ENCODE measurements at places on chromosomes 4 and X.
A peak's percentile ranks its signal among the peaks of the same experiment; 100 is the strongest.

GRCh38 chrX:78514852-78515251 lies 144.3 kb downstream of the RTL3 start:
- DNase-seq: no peak

DNA sequence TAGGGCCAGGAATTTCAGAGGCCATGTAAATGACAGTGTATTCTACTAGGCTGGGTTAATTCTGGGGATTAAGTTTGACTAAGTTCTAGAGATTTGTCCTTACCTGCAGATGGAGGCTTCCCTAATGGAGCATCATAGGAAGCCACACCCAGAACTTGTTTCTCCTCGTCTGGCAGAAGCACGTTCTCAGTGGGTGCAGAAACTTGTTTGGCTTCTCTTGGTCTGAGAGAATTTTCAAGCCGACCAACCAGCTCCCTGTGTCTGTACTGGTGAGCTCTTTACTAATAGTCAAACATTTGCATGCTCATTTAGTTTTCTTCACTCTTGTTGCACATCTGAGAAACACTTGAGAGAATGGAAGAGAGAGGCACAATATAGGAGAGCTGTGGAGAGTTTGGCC lies 907 bp upstream of the ATP10D start:
- no peak for DNase-seq

- DNase-seq: no peak
Measured at GRCh38 chr4:119692001-119692400, 63.4 kb upstream of the PDE5A start.

DNA sequence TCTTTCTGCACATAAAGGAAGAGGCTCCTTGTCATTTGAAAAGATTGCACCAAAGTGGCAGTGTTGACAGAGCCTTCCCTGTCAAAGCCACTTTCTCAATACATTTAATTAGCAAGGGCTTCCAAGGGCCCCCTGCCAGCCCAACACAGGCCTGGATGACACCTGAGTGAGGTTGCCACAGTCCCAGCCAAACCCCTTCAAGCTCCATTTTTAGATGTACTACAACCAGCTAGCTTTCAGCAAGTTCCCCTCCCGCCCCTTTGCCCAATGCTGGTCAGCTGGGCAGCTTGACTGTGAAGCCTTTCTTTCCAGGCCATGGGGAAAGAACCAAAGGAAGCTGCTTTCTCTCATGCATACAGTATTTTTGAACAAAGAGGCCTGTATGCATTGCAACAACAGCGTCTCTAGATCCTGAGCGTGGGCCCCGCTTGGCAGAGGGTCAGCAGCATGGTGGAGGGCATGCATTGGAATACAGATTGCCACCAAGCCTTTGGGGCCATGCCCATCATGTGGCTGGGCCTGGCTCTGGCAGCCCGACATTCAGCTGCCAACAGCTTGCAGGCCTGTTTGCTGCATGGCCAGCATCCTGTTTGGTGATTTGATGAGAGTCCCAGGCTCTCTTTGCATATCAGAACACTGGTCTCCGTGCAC lies 261.1 kb upstream of the GATB start:
- peak; percentile 91 for DNase-seq

DNA sequence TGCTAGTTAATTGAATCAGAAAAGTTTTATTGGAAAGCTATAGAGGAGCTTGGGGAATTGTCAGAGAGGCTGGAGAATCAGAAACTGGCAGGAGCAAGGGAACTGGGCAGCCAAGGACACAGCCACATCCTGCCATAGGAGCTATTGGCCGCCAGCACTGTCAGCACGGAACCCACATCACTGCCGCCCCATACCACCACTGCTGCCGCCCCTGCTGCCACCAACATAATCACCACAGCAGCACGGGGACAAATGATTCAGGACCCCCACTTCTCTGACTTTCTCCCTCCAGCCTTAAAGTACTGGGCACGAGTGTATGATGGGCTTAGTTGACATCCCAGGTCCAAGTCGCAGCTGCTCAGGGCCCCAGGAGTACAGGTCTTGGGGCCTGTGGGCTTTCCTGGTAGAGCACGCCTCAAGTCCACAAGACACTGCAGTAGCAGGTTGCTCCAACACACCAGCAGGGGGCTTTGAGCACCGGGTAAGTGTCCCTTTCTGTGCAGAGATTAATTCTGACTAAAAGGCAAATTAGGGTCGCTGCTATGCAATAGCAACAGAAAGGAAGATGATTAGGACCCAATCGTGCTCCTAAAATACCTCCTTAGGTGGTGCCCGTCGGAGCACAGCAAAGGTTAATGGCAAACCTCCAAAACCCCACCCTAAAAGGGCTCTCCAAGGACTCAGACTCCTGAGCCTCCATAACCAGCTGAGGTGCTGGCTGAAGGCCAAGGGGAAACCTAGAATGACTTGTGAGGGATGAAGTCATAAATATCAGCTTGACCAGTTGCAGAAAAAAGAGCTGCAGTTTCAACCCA lies 6.9 kb downstream of the PJA1 start:
- DNase-seq: peak; percentile 78

GRCh38 chrX:12657433-12657832 lies 133.8 kb upstream of the PRPS2 start:
- DNase-seq: no peak

- DNase-seq: no peak
Measured at GRCh38 chr4:149914119-149915115, 98.8 kb upstream of the IQCM start.

- no peak for DNase-seq
Measured at GRCh38 chr4:125501568-125501967, 186.8 kb downstream of the FAT4 start.

GRCh38 chr4:39043861-39044363 lies 11.7 kb upstream of the TMEM156 start:
- no peak for DNase-seq

DNA sequence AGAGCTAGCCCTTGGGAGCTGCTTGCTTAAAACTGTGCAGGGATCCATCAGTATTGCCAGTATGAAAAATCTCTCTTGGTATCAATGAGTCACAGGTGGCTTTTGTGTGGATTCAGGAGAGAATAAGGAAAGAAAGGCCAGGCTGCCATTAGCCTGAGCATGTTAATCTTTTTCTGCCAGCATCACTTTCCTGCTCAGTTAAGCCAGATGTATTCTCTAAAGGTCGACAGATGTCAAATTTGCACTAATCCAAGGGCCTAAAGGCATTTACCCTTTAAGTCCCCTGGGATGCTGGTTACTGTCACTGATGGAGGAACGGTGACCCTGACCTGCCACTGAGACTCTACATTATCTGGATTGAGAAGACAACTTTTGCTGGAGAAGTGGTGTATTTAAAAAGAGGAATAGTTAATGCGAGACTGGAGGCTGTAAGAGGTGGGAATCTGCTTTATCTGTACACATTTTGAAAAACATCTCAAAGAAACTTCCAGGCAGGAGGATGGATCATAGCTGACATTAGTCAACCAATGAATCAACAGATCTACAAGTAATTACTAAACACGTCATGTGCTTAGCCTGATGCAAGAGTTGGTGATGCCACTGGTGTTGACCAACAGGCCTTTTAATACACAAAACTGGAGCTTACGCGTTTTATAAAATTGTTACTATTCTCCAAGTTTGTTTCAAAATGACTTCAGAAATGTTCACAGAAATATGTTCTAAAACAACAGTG lies 241.4 kb upstream of the ANXA3 start:
- no peak for DNase-seq

GRCh38 chr4:3116955-3117354 lies 42.5 kb downstream of the HTT start:
- DNase-seq: no peak

DNA sequence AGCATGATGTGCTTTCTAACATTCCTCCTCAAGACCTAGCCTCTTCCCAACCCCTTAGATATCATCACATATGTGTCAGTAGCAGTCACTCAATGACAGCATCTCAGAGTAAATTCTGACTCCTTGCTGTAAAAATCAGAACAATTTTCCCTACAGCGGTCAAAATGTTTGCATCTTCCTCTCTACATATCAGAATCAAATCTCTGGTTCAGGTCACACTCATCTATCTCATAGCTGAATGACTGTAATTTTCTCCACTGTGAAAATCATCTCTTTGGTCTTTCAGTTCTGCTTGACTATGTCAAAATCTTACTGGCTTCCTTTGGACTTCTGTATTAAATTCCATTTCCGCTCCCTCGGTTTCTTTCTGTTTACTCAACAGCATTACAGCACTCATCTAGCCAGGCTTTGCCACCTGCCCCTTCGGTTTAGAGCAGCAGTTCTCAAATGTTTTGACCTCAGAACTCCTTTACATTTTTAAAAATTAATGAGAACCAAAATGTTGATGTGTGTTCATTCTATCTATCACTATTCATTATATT lies 57.3 kb downstream of the AGA start:
- no peak for DNase-seq

DNA sequence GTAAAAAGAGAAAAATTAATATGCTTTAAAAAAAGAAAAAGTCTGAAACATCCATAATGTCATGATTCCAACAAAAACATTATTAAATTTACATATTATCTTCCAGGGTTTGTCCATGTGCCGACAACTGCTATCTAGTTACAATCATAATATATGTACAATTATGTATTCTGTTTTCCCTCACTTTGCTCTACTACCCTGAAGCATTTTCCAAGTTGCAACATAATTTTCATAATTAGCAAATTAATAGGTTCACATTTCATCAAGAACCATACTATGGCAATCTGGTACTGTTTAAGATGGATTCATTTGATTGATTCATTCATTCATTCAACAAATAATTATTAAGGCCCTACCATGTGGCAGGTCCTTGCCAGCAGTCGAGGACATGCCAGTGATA lies 128.9 kb upstream of the LEF1 start:
- DNase-seq: no peak

GRCh38 chr4:2507259-2507658 lies 29.2 kb upstream of the FAM193A start:
- no peak for DNase-seq

DNA sequence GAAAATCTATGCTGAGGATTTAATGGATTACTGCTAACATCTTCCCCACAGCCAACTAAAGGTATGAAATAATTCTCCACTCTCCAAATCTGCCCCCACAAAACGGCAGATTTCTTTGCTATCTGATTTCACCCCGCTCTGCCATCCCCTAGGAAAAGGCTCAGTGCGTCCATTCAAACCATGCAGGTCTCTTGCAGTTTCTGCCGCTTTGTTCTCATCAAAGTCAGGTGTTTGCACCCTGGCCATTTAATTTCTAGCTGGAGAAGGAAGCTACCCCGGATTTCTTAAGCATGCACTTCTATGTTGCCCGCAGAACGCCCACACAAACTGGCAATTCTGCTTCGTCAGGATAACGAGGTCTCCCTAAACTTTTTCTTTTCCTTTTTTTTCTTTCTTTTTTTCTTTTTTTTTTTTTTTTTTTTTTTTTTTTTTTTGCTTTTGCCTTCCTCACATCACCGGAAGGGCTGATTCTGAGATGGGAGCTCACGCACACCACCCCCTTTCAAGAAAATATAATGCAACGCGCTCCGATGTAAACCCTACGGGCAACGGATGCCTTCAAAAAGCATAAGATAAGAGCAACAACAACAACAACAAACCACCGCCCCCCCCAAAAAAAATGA lies 3.3 kb downstream of the NLGN4X start:
- no peak for DNase-seq

DNA sequence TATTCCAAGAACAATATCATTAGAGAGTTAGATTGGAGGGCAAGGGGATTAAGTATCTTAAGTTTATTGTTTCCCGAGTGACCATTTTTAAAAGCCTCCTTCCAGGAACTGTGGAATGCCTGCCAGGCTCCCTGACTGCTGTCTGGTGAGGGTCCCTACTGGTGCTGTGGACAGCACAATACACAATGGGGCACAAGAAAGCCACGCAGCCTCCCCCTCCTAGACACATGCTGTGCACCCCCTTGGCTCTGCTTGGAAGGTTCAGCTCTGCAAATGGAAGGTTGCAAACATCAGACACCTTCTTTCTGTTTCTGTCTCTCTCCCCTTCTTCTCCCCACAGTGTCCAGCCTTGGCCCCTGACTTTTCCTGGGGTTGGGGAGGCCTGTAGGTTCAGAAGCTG lies 153.2 kb downstream of the SHROOM3 start:
- DNase-seq: no peak

GRCh38 chr4:146648461-146648783 lies 9.7 kb downstream of the POU4F2 start:
- DNase-seq: no peak

- DNase-seq: peak; percentile 58
Measured at GRCh38 chr4:40055863-40056715, 561 bp upstream of the N4BP2 start.

DNA sequence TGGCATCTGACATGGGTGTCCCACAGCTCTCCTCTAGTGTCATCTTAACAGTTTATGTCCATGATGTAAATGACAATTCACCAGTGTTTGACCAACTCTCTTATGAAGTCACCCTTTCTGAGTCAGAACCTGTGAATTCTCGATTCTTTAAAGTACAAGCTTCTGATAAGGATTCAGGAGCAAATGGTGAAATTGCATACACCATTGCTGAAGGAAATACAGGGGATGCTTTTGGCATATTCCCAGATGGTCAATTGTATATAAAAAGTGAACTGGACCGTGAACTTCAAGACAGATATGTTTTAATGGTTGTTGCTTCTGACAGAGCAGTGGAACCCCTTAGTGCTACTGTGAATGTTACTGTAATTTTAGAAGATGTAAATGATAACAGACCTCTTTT lies 4.6 kb downstream of the FAT4 start:
- DNase-seq: no peak

GRCh38 chr4:85867271-85867670 lies 392.3 kb downstream of the ARHGAP24 start:
- no peak for DNase-seq

DNA sequence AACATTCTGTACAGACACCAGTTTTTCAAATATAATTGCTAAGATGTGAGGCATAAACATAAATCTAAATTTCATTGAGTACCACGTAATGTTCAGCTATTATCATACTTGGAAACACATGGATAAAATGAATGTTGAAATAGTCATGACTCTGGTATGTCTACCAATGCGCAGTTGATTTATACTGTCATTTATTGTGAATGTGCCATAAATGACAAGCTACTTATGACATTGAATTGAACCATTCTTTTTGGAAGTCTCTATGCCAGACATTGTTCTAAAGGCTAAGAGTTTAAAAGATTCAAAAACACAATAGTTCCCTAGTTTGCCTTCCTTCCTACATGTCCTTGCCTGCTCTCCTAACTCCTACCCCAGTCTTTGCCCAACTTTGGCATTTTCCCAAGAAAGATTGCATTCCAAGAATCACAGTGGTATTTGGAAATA lies 96.6 kb upstream of the DMD start:
- no peak for DNase-seq

GRCh38 chr4:956531-957230 lies 16.7 kb downstream of the DGKQ start:
- no peak for DNase-seq
